Bronchial smooth muscle cell (primary cell): ENCODE measurements at places on chromosomes 6 and 20. TPM values are rescaled to one million over a fixed set of nuclear protein-coding genes. Genes with fewer than 3 reads are reported as not detected.

Gene ARMH2
- not detected in 2 replicates for total RNA-seq

Gene RALGAPB
- total RNA-seq, result 20.7 and 21.0 TPM in 2 replicates

Gene KCNK16
- not detected in 2 replicates for total RNA-seq

Gene FBXL4
- total RNA-seq, result 7.1 and 12.0 TPM in 2 replicates
